Esophagus muscularis mucosa (tissue), 4 donors: ENCODE measurements at places on chromosomes 7 and 10. TPM values are rescaled to one million over a fixed set of nuclear protein-coding genes. Genes with fewer than 3 reads are reported as not detected.
A peak's percentile ranks its signal among the peaks of the same experiment; 100 is the strongest.

The CLCN1 gene
- total RNA-seq, result not detected

- DNase-seq, result no peak
Observed at GRCh38 chr7:54189330-54189729, 352.8 kb upstream of the VSTM2A start.

- no peak for DNase-seq
Observed at GRCh38 chr7:142806022-142806356, 35.2 kb downstream of the PRSS2 start.

The SEC31B gene
- 2.8 TPM for total RNA-seq

GRCh38 chr10:71737001-71737833 lies 17.6 kb upstream of the C10orf105 start:
- no peak for DNase-seq

The MMD2 gene
- total RNA-seq, result not detected

DNA sequence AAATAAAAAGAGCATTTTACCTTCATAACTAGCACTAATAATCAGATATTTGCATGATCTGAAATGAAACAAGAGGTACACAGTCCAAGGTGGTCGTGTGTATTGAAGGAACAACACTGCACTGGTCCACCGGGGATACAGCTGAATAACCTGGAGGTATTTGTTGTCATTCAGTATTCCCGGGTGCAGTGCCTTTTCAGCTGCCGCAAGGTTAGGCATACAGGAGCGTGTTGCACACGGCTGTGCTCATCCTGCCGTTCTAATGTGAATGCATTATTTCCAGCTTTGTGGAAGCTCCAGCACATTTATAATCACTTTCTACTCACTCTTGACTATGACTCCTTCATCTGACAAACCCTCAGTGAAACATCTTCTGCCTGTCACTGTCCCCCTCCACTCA lies 377.8 kb downstream of the GFRA1 start:
- no peak for DNase-seq

- no peak for DNase-seq
Observed at GRCh38 chr7:135361788-135362187, 128.2 kb downstream of the STRA8 start.

DNA sequence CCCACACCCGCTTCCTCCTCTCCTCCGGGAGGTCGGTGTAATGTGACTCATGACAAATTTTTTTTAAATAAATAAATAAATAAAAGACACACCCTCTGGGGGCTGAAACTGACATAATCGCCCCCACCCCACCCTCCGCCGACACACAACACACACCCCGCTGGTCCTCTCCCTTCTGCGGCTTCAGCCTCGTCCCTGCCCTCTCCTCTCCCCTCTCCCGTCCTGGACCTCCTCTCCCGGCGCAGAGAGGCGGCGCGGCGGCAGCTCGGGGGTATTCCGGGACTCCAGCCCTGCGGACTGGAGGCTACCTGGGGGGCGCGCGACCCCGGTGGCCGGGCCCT lies 686 bp downstream of the ABI1 start:
- peak; percentile 92 for DNase-seq

GRCh38 chr7:135508883-135509588 lies 866 bp downstream of the CNOT4 start:
- no peak for DNase-seq

The GRID2IP gene
- not detected for total RNA-seq

DNA sequence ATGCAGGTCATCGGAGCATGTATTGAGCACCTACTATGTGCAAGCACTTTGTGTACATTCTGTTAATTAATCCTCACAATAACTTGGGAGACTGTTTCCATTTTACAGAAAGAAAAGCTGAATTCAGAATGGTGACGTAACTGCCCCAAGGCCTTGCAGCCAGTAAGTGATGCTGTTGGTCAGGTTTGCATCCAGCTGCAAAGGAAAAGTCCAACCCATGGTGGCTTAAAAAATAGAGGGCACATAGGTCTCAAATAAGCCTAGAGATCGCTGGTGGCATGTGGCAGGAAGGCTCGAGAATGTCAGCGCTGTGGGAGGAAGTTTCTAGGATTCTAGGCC lies 83.8 kb upstream of the CHST15 start:
- no peak for DNase-seq
